ENCODE measurements at places on chromosomes 7 and 10.

DNA sequence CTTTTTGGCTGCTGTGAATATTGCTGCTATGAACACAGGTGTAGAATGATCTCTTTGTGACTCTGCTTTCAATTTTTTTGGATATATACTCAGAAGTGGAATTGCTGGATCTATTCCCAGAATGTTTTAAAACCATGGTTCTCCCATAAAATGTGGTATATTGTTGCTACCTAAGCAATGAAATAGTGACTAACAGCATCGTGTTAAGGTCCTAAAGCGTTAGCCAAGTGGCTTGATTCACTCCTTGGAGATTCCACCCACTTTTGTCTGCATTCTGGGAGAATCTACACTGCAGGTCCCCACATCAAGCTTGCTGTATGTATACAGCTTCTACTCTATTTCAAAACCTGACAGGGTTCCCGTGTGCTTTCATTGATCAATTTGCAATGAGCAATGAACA lies 105.6 kb downstream of the CDK6 start:
- no peak for DNase-seq

- no peak for DNase-seq
These were observed 28.8 kb downstream of the CALML3 start for GRCh38 chr10:5553400-5554170.

DNA sequence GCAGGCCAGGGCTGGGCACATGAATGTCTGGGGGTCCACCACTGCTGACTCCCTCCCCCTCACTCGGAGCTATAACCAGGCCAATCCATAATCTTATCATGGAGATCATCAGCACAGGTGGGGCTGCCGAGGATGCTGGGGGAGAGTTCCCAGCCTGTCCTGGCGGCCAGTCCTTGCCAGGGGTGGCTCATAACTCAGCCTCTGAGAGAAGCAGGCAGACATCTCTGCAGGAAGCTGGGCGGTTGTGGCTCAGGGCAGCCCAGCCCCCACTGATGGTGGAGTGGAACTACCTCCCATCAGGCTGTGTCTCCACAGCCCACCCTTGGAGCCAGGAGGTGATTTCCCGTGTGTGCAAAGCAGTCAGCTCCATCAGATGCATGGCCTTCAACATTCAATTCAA lies 109.4 kb upstream of the ZNF92 start:
- no peak for DNase-seq

GRCh38 chr10:36183056-36183455 lies 541.0 kb upstream of the FZD8 start:
- DNase-seq = no peak

- DNase-seq = no peak
These were observed 80.2 kb downstream of the DIP2C start for GRCh38 chr10:609262-609658.

- no peak for DNase-seq
These were observed 102.4 kb upstream of the LRGUK start for GRCh38 chr7:134024739-134025138.

DNA sequence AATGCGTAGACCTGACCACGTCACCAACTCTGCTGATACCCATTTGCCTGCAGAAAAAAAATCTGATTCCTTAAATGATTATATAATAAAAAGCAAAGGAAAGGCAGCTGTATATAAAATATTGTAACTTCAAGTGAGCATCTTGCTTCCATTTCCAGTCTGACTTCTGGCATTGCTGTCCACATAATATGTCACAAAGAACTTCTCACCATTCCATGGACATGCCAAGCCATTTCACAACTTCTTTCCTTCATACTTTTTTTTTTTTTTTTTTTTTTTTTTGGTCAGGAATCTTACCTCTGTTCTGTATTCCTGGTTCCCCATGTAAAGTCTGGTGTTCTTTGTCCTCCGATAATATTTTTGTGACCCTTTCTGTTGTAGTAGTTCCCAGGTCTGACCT lies 165.5 kb downstream of the SND1 start:
- no peak for DNase-seq

DNA sequence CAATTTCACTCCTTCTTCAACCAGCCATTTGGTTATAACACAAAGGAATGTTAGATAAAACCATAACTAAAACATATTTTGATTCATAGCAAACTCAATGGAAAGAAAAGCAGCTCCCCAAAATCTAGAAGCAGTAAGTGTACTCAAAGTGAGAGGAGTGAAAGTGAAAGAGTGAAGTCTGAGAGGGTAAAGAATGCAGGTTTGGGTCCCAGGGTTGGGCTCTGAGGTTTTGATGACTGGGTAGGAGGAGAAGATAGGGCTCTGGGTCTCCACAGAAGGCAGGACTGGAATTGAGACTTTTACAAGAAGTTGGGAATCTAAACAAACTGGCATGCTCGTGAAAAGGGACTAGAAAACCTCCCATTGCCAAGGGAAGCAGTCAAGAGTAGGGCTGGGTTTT lies 85.4 kb upstream of the RSU1 start:
- DNase-seq = no peak
